ENCODE measurements at places on chromosomes 6 and 20.

GRCh38 chr6:109308018-109308492, 74.2 kb downstream of the CD164 start:
- DNase-seq, result peak; percentile 39

- no peak for DNase-seq
Observed at GRCh38 chr20:18254615-18255014, 33.7 kb upstream of the ZNF133 start.

DNA sequence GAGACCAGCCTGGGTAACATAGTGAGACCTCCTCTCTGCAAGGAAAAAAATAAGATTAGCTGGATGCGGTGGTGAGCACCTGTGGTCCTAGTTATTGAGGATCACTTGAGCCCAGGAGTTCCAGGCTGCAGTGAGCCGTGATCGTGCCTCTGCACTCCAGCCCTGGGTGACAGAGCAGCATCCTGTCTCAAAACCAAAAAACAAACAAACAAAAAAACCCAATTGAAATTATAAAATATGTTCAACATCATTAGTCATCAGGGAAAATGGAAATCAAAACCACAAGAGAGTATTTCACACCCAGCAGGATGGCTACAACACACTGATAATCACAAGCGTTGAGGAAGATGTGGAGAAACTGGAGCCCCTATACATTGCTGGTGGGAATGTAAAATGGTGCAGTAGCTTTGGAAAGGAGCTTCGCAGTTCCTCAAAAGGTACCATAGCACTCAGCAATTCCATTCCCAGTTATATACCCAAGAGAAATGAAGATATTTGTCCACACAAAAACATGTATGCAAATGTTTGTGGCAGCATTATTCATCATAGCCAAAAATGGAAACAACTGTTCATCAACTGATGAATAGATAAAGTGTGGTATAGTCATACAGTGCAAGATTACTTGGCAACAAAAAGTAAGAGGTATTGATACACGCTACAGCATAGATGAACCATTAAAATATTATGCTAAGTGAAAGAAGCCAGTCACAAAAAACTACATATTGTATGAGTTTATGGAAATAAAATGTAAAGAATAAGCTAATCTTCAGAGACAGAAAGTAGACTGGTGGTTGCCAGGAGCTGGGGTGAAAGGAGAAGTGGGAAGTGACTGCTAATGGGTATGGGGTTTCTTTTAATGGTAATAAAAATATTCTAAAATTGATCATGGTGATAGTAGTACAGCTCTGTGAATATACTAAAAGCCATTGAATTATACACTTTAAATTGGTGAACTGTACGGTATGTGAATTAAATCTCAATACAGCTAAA, 38.7 kb upstream of the RIPOR2 start:
- DNase-seq, result no peak

DNA sequence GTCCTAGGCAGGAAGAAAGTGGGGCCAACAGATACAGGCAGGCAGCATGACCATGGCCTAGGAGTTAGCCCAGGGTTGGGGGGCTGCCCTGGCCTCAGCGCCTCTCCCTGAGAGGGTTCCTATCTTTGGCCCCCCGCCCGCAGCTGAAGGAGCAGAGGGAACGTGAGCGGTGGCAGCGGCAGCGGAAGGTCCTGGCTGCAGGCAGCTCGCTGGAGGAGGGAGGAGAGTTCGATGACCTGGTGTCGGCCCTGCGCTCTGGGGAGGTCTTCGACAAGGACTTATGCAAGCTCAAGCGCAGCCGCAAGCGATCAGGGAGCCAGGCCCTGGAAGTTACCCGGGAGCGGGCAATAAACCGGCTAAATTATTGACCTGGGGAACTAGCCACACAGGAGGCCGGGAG, 32.6 kb downstream of the MOCS1 start:
- no peak for DNase-seq

DNA sequence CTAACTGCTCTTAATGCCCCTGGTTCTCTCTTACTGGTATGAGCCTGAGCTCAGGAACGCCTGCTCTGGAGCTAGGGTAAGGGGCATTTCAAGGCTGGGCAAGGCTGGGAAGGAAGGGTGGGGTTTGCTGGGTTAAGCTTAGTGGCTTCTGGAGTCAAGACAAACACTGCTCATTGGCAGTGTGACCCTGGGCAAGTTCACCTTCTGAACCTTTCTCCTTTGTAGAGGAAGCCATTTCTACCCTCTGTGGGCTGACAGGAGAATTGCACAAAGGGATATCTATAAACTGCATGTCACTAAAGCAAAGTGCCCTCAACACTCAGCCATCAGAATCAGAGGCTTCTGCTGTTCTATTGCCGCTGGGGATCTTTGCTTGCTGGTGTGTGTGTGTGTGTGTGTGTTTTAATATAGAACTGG, 20.3 kb upstream of the LRRN4 start:
- DNase-seq, result peak; percentile 35

DNA sequence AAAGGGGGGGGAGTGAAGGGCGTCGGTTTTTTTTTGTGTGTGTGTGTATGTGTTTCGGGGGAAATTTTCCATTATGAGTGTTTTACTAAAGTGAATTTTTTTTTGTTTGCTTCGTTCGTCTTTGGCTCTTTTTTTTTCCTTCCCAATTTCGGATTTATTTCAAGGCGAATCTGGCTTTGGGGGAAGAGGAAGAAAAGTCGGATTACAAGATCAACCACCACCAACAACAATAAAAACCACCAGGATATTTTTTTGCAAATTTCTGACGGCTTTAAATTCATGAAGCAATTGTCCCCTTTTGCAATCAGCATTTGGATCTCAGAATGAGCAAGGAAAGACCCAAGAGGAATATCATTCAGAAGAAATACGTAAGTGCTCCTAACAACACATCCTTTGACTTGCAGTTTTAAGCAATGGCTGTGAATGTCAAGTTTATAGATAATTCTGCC, 372 bp downstream of the JARID2 start:
- DNase-seq, result no peak

DNA sequence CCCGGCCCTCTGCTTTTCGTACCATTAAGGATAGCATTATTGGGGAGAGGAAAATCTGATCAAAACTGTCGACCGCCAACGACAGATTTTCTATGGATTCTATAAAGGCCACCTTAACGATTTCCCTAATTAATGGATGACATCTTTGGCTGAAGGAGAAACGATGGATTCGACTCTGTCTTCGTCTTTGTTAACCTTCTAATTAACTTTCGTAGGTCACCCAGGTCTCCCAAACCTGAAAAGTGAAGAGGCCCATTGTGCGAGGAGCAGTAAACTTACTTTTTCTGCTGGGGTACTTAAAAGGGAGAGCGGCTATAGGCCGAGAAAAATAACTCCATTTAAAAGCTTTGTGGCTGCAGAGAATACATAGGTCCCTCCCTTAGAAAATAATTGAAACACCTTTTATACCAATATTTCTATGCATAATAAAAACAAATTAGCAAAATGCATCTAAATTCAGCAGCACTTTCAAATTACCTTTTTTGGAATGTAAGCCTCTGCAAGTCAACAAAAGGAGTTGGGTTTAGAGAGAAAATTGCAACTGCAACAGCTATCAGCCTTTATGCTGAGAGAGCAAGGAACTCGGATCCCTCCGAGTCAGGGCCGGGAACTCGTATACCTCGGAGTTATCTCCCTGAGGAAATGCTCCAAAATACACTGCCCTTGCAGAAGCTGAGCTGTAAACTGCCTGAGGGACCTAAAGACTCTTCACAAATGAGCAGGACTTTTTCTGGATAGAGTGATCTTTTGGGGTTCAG, 31.4 kb upstream of the NR2E1 start:
- DNase-seq, result peak; percentile 48

DNA sequence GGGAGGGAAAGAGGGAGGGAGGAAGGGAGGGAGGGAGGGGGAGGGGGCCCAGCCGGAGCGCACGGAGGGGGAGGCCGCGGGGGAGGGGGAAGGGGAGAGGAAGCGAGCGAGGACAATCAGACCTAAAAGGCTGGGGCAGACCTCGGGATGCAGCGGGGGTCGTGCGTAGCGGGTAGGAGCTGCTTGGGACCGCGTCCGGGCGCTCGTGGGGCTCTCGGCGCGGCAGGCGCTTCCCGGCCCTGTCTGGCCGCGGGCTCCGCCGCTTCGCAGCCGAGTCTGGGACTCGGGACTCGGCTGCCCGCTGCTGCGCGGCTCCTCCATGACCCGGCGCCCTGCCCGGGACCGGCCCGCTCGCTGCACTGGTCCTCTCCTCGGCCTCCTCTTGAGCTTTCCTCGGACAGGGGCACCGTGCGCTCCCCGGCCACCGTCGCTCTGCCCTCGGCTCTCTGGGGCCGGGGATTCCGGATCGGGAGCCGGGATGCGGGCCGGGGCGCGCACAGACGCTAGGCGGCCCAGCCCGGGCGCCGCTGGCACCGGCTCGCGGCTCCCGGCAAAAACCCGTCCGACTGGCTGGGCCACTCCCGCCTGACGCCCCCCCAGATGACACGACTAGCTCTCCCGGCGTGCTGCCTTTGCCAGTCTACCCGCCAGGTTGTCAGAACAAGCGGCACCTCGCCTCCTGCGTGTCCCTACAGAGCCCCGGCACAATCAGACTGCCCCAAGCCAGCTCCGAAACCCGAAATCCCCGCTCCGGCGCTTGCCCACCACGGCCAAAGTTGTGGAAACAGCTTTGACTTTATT, 2.2 kb downstream of the TFAP2A start:
- DNase-seq, result peak; percentile 75

DNA sequence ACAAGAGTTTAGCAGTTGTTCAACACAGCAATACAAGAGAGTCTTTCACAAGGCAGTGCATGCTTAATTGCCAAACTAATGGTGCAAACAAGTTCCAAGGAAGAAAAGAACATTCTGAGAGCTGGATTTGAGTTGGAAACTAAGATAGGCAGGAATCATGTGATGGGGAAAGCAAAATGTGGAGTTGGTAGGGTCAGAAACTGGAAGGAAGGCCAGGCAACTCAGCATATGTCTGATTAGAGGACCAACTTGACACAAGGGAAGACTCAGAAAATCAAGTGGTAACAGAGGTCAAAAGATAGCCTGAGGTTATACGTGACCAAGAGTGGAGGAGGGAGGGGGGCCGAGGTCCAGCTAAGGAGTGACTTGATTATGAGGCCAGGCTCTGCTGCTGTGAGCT, 117.3 kb downstream of the SMLR1 start:
- peak; percentile 25 for DNase-seq

- no peak for DNase-seq
Observed at GRCh38 chr6:22017766-22018165, 279.1 kb downstream of the PRL start.

DNA sequence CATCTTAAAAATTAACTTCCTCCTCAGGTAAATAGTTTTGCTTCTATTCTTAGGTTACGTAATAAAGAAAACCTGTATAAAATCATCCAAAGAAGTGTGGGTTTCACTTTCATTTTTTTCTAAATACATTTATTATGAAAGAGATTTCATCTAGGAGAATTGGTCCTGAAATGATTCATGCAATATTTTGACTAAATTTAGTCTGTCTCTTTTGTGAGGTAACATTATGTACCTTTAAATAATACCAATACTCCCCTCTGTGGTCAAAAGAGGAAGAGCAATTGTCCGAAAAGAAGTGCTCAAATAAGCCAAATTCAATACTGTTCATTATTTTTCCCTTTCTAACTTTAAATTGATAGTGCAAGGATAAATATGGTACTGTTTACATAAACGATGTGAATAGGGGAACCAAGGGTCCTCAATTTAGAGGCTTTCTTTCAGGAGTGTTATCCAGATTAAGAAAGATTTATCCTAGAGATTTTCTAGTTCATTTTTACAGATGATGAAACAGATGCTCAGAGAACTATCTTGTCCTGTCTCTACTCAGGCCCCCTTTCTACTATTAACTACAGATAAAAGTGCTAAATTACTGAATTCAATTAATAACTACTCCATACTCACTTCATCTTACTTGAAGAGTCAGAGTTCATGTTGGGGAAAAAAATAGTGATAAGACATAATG, 26.2 kb downstream of the CYP39A1 start:
- no peak for DNase-seq

- DNase-seq, result no peak
Observed at GRCh38 chr6:363291-363690, 28.3 kb upstream of the IRF4 start.

DNA sequence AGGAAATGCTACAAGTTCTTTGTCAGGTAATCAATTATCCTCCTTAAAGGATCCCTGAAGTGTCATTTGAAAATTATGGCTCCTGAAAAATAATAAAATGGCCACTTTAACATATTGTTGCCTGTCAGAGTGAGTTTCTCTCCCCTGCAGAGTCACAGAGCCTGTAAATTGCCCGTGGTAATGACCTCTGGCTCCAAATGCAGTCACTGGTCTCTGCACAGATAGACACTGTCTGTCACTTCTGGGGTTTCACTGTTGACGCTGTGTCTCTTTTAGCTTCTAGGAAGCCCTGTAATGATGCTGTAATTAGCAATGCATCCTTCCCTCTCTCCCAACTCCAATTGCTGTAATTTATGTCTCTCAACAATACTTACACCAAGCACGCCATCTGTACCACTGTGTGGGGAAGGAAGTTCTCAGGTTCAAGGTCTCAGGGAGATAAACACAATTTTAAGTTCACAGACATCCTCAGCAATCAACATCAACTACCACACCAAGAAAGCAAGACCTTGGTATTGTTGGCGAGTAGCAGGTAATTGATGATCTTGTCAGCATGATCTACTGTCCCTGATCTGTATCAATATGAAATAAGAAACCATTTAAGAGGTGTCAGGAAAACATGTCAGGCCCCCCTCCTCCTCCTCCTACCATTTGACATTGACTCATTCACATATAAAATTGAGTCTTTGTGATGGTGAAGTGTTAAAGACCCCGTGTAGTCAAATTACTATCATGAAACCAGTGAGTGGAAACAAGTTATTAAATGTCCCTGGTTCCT, 91.2 kb upstream of the SULF2 start:
- DNase-seq, result no peak

DNA sequence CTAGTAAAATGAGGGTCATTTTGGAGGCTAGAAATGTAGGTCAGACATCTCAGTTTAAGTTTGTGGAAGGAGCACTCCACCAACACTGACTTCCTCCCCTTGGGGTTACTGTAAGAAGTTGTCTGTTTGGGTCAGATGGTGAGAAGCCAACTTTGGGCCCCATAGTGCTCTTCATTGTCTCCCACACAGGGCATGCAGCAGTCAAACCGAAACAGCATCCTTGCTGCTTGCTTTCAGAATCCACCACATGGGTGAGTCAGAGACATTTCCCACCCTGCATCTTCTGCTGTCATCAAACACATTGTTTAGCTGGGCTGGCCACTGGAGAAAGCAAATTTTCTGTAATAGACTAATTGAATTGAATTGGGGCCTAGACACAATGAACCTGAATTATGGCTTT, 16.8 kb downstream of the IL17F start:
- no peak for DNase-seq

GRCh38 chr20:34193051-34193450, 48.2 kb upstream of the ASIP start:
- DNase-seq, result no peak

GRCh38 chr6:127190552-127190951, 72.1 kb downstream of the RSPO3 start:
- no peak for DNase-seq

- DNase-seq, result no peak
Observed at GRCh38 chr6:4776493-4777393, 539 bp downstream of the CDYL start.

DNA sequence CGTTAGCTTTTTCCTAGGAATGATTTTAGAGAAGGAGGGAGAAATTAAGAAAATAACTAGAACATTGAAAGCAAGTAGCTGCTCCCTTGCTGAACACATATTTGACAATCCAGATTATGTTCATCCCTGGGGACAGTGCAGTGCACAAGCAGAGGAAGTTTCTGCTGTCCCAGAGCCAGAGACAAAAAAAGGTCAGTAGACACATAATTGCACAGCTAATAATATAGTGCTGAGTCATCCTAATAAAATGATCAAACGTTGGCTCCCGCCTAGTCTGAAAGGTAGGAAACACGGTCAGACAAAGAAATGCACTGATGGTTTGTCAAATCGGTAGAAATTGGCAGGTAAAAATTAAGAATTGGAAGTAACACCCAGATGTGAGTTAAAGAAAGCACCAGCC, 21.7 kb upstream of the SSTR4 start:
- no peak for DNase-seq

All from ELF-1 (cell line).